ENCODE measurements at places on chromosomes 12 and 14.
A peak's percentile ranks its signal among the peaks of the same experiment; 100 is the strongest.

DNA sequence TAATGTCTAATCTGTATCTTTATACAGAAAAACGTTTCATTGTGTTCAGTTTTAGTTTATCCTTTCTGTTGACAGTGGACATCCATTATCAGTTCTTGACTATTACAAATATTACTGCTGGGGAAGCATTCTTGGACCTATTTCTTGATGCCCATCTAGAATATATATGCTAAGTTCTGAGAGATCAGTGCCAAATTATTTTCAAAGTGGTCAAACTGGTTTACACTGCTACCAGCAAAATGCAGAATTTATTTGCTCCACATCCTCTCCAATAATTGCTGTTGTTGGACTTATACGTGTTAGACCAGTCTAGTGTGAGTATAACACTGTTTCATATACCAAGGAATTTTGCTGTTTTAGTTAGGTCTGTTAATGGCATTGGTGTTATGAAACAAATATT is 85.5 kb upstream of the TRAF3 start:
- DNase-seq, result no peak

DNA sequence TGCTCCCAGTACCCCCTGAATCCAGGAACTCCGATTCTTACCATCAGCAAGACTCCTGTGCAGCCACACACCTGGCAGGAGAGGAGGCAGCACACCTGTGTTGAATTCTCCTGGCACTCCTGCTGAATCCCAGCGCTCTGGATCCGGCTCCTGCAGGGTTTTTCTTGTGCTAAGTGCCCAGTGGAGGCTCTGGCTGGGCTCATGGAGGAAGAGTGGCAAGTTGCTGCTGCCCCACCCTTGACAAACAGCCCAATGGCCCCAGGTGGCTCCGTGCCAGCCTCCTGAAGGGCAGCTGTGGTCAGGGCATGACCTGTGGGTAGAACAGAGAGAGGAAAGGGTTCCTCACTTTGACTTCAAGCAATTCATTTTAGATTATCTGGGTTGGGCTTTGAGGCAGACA is 20.0 kb downstream of the CRACR2A start:
- no peak for DNase-seq

- DNase-seq, result peak; percentile 45
Observed at GRCh38 chr12:121132601-121133481, at the start of gene P2RX7. Gene P2RX7 (plus strand): TSS chr12:121132876. CDS start chr12:121132971, 95 bp downstream.

- no peak for DNase-seq
Observed at GRCh38 chr12:62106547-62107185, 153.5 kb upstream of the USP15 start.

GRCh38 chr12:56935157-56935556 is 949 bp upstream of the SDR9C7 start:
- no peak for DNase-seq

GRCh38 chr12:16568873-16569272 is 37.1 kb downstream of the LMO3 start:
- DNase-seq, result no peak

DNA sequence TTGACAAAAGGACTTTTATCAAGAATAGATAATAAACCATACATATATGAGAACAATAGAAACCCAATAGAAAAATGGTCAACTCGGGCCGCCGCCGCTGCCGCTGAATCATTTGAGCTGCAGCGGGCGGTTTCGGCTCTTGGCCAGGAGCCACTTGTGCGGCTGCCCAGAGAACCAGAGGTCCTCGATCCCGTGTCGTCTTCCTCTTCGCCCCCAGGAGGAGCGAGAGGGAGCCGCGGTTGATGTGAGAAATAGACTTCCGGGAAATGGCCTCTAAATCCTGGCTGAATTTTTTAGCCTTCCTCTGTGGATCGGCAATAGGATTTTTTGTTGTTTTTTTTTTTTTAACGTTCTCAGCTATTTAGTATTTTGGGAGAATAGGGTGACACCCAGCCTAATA is 44.8 kb downstream of the CPSF6 start:
- DNase-seq, result peak; percentile 74

DNA sequence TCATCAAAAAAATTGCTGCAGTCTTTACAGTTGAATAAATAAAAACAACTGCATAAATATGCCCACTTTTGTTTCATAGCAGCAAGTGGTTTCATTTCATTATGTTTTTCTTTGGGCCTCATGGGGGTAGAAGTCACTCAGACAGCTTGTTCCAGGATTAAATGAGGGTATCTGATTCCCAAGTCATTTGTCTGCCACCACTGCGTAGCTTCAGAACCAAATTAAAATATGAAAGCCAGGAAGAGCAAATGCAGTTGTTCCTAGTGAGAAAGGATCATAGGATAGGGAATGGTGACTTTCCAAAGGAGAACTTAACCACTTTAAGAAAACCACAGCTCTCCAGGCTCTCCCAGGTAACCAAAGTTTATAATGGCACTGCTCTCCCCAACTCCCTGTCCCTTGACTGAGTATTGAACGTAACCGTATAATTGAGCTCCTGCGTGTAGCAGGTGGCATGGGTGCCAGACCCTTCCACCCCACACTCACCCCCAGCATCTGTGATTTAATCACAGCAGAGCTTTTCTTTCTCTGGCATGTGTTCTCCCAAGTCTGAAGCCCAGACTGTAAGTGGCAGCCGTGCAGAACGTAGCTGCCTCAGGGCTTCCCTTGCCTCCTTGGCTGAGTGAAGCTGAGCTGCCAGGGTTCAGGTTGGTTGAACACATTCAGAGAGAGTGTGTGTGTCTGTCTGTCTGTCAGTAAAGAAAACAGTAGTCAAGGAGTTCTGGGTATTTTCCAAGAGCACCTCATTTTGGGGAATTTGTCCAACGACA is 11.3 kb upstream of the KCNH3 start:
- DNase-seq, result peak; percentile 41

GRCh38 chr12:13104409-13104808 is 942 bp upstream of the GSG1 start:
- DNase-seq, result no peak

GRCh38 chr14:88005978-88006851 is 1.3 kb downstream of the GPR65 start:
- DNase-seq, result no peak

DNA sequence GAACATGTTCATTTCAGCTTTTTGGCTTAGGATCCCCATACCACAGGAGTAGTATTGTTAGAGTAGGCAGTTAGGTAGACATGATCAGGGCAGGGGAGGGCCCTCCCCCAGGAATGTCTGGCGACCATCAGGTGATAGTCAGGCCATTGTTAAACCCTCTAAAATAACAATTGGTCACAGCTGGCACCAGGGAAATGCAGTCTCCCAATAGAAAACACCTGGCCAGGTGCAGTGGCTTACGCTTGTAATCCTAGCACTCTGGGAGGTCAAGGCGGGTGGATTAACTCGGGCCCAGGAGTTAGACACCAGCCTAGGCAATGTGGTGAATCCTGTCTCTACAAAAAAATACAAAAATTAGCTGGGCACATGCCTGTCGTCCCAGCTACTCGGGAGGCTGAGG is 187.1 kb downstream of the MON2 start:
- DNase-seq, result no peak

DNA sequence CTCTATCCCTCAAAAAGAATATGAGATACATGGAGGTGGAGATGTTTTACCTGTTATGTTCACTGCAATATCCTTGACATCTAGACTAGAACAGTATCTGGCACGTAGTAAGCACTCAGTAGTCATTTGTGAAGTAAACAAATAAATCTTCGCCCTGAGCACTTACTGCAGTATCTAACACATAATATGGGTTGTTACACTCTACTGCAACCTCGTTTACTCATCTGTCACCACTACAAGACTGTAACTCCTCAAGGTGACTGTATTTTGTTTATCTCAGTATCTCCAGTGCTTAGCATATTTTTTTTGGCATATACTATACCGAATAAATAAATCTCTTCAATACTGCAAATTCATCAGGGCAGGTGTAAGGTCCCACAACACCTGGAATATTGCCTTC is 66.1 kb downstream of the WASHC3 start:
- DNase-seq, result peak; percentile 3

- DNase-seq, result no peak
Observed at GRCh38 chr12:82880442-82880901, 193.8 kb downstream of the TMTC2 start.

DNA sequence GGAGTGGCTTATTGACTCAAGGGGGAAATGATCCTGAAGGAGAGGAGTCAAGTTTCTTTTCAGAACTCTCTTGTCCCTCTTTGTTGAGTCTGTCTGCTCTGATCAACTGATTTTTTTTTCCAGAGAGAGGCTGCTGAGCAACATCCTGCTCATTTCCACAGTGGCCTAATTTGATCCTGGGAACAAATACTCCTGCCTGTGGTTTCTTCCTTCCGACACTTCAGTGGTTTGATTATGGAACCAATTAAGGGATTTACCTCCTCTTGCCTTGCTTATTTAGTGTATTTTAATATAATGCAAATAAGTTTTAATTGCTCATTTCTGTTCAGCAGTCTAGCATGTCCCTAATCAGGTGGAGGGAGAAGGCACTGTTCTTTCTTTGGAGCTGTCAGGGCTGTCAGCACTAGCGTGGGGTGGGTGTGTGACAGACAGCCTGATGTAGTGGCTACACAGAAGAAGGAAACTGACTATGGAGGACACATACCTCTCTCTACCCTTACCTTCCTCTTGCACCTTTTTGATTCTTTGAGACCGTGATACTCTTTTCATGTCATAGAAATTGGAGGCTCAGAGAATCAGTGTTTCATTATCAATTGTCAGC is 344.9 kb upstream of the STXBP6 start:
- no peak for DNase-seq

- DNase-seq, result no peak
Observed at GRCh38 chr14:100391724-100392123, 68.6 kb downstream of the SLC25A47 start.

GRCh38 chr12:114275932-114276785 is 129.8 kb downstream of the TBX5 start:
- DNase-seq, result no peak

GRCh38 chr14:62557416-62557815 is 487.8 kb downstream of the KCNH5 start:
- no peak for DNase-seq

DNA sequence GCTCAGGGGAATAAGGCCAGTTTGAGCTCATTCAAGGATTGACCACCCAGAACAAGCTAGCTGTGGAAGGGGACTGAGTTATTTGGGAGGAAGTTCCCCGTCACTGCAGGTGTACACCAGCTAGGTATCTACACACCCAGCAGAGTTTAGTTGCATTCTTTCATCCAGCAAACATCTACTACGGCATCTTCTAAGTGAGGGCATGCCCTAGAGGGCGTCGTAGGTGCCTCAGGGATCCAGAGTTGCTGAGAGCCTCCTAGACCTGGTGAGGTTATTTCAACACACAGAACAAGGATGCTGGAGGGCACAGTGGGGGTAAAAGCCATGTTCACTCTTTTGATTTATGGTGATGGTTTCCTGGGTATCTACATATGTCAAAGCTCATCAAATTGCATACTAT is 149.6 kb downstream of the KSR2 start:
- no peak for DNase-seq

GRCh38 chr12:27293463-27293862 is 39.2 kb upstream of the BMAL2 start:
- DNase-seq, result no peak

DNA sequence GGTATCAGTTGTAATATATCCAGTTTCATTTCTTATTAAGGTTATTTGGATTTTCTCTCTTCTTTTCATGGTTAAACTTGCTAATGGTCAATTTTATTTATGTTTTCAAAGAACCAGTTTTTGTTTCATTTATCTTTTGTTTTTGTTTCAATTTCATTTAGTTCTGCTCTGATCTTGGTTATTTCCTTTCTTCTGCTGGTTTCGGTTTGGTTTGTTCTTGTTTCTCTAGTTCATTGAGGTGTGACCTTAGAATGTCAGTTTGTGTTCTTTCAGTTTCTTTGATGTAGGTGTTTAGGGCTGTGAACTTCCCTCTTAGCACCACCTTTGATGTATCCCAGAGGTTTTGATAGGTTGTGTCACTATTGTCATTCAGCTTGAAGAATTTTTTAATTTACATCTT is 145.6 kb upstream of the SLCO1B1 start:
- DNase-seq, result no peak

DNA sequence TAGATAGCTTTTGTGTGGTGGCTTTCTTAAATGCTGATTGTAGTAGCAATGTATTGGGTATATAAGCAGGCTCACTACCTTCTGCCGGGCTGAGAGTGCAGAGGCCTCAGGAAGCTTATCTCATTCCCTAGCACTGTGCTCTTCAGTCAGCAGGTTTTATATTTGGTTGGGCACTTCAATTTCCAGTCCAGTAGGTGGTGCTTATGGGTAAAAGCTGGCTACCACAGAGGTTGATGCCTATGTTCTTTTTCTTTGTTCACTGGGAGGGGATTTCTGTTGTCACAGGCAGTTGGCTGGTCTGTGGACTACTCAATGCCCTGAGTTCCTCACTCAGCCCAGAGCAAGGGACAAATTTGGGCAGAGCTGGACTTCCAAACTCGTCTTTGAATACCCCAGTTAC is 43.0 kb upstream of the GLIPR1 start:
- no peak for DNase-seq

DNA sequence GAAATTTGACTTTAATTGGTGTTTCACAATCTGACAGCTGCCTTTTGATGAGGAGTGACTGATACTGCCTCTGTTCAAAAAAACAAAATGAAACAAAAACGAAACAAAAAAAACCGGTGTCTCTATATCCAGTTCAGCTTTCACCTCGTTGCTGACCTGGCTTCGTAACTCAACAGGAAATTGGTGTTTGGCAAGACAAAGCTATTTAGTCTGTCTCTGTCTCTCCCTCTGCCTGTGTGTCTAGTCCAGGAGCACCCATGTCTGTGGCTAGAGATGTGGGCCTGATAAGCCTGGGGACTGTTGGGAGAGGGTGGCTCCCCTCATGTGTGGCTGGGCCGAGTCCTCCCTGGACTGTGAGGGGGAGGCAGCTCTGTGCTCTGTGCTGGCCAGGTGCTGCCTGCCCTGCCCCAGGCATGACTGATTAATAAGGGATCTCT is 11.3 kb downstream of the CACNA1C start:
- DNase-seq, result no peak

- DNase-seq, result no peak
Observed at GRCh38 chr12:69052613-69053408, 119.8 kb upstream of the CPM start.

DNA sequence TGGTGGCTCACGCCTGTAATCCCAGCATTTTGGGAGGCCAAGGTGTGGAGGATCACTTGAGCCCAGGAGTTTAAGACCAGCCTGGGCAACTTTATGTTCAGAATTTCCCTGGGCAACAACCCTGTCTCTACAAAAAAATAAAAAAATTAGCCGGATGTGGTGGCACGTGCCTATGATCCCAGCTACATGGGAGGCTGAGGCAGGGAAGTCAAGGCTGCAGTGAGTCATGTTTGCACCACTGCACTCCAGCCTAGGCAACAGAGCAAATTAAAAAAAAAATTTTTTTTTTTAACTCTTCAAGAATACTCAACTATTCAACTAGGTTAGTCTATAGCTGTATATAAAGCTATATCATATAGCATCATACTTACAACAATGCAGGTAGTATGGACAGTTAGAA is 113.0 kb downstream of the RALGAPA1 start:
- no peak for DNase-seq
